Stimulated activated CD8-positive, alpha-beta memory T cell treated with anti-CD3 and anti-CD28 coated beads, Interleukin-4, amount 100 ng/mL, for 4 hours (primary cell): ENCODE measurements at places on chromosomes 11 and 22.

GRCh38 chr11:64747961-64748665 is 4.2 kb upstream of the RASGRP2 start:
- DNase-seq, result no peak

- no peak for DNase-seq
Observed at GRCh38 chr22:43387815-43388214, 24.0 kb upstream of the MPPED1 start.

GRCh38 chr11:24617856-24618255 is 121.0 kb downstream of the LUZP2 start:
- no peak for DNase-seq

DNA sequence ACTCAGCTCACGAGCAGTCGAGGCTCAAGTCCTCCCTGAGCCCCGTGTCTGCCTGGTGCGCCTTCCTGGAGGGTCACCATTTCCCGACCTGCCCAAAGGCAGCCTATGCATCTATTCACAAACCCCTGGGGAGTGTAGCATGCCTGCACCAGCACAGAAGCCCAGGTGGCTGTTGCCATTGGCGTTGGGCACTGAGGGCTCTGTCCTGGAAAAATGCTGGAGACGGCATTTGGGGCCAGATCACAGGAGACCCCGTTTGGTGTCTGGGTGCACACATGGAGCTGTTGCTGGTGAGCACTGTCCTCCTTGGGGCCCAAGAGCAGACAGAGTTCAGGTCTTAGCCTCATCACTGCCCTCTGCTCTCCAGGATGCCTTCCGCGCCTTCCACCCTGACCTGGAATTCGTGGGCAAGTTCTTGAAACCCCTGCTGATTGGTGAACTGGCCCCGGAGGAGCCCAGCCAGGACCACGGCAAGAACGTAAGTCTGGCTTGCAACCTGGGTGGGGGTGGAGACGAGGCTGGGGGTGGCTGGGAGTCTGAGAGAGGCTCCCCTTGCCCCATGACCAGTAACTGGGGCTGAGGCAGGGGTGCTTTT is 9.4 kb downstream of the FADS2 start:
- no peak for DNase-seq

GRCh38 chr22:26273011-26273675 is 103.9 kb downstream of the SEZ6L start:
- no peak for DNase-seq

DNA sequence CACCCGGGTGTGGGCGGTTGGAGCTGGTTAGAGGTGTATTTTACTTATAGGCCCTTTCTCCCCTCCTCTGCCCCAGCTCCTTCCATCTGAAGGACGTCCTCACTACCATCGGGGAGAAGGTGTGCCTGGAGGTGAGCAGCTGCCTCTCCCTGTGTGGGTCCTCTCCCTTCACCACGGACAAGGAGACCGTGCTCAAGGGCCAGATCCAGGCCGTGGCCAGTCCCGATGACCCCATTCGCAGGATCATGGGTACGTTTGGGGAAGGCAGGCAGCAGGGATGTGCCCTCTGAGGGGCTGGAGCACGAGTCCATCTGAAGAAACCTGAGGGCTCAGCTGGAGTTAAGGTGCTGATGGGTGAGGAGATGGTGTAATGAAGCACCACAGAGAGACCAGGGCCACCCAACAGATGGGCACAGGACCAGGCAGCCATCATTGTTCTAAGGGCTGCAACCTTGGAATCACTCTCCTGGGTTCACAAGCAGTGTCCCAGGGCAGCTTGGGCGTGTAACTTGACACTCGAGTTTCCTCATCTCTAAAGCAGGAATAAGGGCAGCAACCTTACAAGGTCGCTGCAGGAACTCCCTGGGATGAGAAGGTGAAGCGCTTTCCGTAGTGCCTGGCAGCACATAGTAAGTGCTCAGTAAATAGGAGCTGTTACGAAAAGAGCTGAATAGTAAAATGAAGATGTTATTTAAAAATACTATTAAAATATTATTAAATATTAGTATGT is 29.4 kb downstream of the TCP11L1 start:
- no peak for DNase-seq

GRCh38 chr11:65790104-65790901 is 3.4 kb downstream of the OVOL1 start:
- no peak for DNase-seq

DNA sequence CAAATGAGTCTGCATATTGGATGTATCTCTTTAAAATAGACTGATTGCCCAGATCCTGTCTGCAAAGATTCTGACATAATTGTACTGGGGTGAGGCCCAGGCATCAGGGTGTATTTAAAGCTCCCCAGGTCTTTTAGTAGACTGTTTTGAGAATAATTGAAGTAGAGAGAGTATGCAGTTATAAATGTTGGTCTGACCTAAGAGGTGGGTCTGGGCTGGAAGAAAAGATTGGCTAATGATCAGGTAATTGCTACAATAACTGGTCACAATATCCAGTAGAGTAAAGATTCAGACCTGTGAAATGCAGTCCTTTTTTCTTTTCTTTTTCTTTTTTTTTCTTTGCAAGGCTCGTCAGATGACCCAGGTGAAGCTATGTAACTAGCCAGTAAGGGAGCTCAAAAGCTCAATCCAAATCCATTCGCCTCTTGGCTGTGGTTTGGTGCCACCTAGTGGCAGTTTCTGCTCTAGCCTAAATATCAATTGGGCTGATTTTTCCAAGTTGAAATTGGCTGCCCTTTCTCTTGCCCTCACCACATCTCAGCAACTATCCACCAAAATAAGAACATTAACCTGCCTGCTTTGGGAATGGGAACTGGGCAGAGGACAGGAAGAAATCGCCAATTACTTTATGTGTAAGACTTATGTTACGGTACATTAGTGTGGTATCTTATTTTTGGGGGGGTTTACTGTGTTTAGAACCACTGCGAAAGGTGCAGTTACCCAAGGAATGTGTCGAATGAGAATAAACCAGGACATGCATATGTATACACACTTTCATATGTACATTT is 45.9 kb downstream of the ZNF143 start:
- peak; percentile 35 for DNase-seq

DNA sequence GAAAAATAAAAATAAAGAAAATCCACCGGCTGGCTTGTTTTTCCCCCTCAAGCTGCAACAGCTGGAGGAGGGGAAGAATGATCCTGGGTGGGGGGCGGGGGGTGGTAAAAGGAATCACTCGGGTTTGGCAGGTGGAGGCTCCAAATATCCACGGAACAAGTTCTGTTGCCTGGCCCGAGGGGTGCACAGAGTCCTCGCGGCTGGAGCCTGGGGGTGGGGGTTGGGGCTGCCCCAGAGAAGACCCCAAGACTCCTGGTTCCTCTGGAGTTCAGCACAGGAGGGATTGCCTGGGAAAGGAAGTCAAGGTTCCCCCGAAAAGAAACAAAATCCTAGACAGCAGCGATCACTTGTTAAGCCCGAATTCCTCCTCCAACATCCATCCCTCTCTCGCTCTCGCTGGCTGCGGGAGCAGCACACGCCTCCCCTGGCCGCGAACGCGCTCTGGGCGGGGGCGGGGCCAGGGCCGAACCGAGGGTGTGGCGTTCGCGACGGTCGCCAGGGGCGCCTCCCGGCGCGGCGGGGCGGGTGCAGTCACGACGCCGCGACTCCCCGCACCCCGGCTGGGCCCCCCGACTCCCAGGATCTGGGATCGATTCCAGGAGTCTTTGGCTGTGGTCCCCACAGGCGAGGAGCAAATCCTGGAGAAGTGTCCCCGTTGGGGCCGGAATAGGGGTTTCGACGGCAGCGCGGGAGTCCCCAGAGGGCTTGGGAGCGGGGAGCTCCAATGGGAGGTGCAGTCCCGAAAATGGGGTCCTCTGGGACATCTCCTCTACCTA is at the start of gene KCNA4:
Gene KCNA4 (minus strand): TSS at position 443 of the 776 bp plus-strand sequence. CDS start 4,352 bp downstream, outside the sequence.
- DNase-seq, result no peak

DNA sequence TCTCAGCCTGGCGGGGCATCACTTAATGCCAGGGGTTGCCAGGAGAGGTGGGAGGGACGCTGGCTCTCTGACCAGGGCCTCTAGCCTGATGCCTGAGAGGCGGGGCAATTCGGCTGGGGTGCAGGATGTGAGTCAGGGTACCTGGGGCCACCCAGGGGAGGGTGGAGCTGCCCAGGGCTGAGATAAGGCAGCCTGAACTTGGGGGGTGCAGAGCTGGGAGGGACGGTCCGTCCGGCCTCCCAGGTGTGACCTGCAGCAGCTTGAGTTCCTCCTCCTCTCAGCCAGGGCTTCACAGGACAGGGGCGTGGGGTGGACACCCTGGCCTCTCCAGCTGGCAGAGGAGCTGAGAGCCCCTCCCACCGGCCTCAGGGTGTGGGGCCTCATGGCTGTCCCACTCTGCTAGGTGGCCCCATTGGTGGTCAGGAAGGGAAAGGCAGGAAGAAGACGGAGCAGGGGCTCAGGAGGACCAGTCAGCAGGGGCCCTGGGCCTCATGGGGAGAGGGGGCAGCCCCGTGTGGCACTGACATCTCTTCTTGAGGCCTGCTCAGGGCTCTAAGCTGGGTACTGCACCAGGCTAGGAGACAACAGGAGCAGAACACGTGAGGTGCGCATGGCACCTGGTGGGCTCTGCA is 942 bp upstream of the RPS6KA4 start:
- no peak for DNase-seq

DNA sequence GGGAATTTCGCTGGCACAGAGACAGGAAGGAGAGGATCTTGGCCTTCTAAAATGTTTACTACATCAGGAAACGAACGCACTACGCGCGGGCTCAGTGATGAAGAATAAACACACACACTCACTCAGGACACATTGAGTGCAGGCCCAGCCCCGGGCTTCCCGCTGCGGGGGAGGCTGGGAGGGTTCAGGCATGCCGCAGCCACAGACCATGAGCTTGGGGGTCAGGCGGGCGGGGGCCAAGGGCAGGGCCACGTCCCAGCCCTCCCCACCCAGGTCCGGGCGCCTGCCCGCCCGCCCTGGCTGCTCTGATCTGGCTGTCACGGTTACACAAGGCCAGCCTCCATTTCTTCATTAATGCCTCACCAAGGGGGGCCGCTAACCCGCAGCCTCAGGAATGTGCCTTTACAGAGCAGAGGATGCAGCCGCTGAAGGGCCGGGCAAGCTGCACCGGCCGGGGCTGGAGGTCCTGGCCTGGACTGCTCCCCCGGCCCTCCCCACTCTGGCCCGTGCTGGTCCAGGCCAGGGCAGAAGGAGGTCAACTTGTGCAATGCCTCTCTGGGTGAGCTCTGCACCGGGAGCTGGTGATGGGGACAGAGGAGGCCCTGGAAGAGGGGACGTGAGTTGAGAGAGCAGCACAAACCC is 41.7 kb downstream of the IGF2 start:
- DNase-seq, result no peak

- no peak for DNase-seq
Observed at GRCh38 chr11:59154610-59155009, 12.0 kb downstream of the FAM111A start.

- no peak for DNase-seq
Observed at GRCh38 chr22:39421691-39422090, 22.1 kb downstream of the TAB1 start.

GRCh38 chr11:8025123-8025522 is 38.0 kb downstream of the EIF3F start:
- DNase-seq, result no peak

- DNase-seq, result no peak
Observed at GRCh38 chr11:6892400-6892799, at the start of gene OR2D2. Gene OR2D2 (minus strand): TSS chr11:6892500. CDS start chr11:6892500, 0 bp downstream.

- no peak for DNase-seq
Observed at GRCh38 chr11:2779499-2779980, 79.7 kb upstream of the KCNQ1OT1 start.

DNA sequence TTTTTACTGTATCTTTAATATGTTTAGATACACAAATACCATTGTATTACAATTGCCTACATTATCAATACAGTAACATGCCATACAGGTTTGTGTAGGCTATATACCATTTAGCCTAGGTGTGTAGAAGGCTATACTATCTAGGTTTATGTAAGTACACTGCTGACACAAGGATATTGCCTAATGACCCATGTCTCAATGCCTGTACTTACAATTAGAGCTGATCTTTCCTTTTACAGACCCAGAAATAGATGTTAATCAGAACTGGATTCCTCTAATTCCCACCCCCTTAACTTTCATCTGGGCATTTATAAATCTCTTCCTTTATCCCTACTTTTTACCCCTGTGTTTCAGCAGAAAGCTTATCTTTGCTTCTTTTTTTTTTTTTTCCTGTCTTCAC is 229.5 kb downstream of the METTL15 start:
- no peak for DNase-seq

- no peak for DNase-seq
Observed at GRCh38 chr11:70863186-70863585, 389.2 kb downstream of the SHANK2 start.

DNA sequence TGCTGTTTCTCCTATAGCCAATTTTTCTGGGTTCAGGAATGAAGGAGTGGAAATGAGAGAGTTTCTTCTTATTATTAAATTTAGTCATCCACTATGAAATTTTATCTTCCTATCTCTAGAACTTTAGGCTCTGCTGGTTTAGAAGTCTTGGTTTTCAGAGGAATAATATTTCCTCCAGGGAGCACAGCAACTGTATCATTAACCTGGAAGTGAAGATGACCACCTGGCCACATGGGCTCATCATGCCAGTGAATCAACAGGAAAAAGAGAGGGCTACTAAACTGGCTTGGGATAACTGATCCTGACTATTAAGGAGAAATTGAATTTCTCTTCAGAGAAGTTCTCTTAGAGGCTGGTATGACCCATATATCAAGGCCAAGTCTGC is 44.4 kb downstream of the ADM start:
- no peak for DNase-seq

GRCh38 chr11:115437902-115438575 is 66.2 kb downstream of the CADM1 start:
- DNase-seq, result no peak

DNA sequence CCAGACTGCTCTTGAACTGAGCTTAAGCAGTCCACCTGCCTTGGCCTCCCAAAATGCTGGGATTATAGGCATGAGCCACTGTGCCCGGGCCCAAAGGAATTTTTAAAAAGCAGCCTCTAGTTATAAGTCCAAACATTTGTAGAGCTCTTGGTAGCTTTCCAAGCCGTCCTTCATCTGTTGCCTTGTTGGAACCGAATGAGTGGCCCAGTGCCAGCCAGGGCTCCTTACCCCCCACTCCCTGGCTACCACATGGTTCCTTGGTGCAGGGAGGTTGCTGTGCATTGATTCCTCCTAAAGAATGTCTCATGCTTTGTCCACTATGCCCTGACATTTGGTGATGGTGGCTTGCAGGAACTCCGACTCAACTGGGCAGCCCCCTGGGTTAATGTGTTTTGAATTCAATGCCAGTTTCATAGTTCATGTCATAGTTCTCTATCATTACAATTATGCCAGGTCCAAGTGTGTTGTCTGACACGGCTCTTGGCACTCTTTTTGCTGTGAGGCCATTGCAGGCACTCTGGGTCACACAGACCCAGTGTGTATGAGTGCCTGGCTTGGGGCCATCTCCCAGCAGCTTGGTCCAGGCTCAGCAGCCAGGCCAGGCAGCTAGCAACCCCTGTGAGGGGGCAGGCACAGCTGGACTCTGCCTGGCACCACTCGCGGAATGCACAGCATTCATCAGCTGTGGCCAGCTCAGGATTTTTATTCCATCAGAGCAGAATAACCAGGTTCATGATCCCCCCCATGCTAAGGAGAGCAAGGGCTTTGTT is 13.3 kb upstream of the MICALL1 start:
- no peak for DNase-seq

DNA sequence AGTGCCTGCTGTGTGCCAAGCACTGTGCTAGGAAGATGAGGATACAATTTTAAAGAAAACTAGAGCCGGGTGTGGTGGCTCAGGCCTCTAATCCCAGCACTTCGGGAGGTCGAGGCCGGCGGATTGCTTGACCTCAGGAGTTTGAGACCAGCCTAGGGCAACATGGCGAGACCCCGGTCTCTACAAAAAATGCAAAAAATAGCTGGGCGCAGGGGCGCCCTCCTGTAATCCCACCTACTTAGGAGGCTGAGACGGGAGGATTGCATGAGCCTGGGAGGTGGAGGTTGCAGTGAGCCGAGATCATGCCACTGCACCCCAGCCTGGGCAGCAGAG is 8.3 kb downstream of the TPBGL start:
- no peak for DNase-seq

- no peak for DNase-seq
Observed at GRCh38 chr22:50104141-50104544, 14.3 kb downstream of the MOV10L1 start.
